ENCODE measurements at places on chromosomes 5 and 9.

DNA sequence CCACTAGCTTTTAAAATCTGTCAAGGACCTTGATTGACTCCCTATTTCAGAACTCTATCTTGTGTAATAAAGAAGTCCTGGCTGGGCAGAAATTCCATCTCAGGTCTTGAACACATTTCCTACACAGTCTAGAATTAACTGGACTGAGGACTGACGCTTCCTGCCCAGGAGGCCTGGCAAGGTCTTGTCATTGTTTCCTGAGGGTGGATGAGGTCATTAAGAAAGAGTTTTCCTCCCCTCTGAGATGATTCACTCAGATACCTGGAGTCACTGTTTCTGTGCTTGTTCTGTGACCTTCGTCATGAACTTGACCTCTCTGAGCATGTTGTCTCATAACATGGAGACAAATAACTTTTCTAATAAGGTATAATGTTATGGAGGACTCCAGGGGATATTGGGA lies 10.0 kb downstream of the MTAP start:
- no peak for DNase-seq

DNA sequence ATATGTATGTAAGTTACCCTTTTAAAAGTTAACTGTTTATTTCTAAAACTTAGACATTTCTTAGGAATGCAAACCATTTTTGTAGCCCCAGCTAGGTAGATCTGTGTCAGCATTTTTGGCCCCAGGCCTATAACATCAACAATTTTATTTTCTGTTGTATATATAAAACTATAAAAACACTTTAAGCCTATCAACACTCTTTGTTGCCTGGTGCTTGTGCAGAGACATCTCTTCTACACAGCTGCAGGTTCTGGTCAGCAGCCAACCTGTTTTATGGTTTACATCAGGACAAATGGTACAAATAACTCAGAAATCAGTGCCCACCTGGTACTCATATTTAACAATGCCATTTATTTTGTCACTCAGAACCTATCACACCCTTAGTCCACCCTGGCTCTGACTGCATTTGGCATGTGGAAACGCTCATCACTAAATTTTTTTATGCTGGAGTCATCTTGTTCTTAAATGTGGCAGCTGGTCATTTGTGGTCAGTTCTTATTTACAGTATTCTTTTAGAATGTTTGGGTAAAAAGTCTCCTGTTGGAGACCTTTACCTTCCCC lies 173.4 kb downstream of the DNAH5 start:
- DNase-seq, result no peak

DNA sequence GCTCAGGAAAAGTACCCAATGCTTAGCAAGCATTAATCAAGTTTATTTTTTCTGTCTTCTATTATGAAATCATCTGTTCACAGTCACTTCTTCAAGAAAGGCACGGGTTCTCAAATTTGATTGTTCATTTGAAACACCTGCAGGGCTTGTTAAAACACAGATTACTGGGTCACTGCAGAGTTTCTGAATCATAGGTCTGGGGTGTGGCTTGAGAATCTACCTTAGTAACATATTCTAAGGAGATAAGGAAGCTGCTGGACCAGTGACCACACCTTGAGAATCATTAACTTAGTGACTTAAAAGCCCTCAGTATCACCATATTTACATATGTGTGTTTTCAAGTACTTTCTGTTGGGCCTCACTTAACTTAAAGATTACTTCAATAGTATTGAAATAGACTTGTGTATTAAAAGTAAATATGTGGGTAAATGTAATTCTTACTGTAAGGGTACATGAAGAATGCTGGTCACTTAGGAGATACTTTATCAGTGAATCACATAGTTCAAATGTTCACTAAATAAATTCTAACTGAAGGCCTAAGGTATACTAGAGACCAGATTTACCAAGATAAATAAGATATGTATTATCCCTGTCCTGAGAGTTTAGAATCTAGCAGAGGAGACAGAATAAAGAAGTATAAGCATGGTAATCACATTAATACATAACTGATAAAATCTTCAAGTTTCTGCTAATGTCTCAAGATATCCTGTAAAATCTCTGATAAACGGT lies 1342.1 kb upstream of the C9orf72 start:
- DNase-seq, result no peak

DNA sequence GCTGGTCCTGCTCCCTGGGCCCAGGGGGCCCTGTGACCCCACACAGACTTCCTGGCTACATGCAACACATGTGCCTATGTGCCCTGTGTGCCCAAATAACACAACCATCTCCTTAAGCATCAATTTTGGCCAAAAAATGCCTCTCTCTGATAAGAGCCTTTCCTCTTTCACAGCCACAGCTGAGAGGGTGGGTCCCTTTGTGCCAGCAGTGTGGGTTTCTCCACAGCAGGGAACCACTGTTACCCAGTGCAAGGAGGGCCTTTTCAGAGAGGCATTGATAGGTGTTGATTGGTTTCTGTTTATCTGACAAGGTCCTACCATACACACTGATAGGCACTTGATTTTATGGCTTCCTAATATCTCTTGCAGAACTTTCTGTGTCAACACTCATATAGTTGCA lies 42.7 kb downstream of the SYK start:
- no peak for DNase-seq

- DNase-seq, result no peak
Measured at GRCh38 chr9:115223471-115223870, 105.5 kb upstream of the TNC start.

- DNase-seq, result no peak
Measured at GRCh38 chr9:81621785-81622259, 67.5 kb downstream of the TLE1 start.

GRCh38 chr5:150263375-150263775 lies 26.2 kb downstream of the CAMK2A start:
- no peak for DNase-seq

GRCh38 chr5:62029303-62029702 lies 276.7 kb upstream of the KIF2A start:
- DNase-seq, result no peak

- no peak for DNase-seq
Measured at GRCh38 chr5:98309785-98310598, 463.5 kb upstream of the RGMB start.

- no peak for DNase-seq
Measured at GRCh38 chr9:2691626-2692025, 25.7 kb upstream of the KCNV2 start.

DNA sequence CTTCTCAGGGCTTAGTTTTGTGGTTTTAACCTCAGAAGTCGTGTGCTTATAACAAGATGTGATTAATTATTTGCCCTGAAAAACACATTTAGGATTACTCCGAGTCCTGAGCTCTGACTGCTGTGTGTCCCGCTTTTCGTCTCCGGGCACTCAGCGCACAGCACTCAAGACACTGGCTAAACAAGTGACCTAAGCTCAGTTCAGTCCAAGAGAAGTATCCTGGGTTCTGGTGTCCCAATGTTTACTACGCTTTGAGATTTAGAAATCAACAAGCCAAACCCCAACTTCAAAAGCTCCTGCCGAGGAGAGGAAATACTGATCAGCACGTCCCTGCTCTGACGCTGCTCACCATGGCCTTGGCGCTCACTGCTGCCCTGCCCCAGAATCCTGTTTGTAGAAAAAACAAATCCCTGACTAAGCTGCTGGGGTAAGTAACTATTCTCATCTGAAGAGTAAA lies 53.2 kb downstream of the IPPK start:
- DNase-seq, result no peak

GRCh38 chr5:177233206-177233605 lies 70.3 kb downstream of the RAB24 start:
- DNase-seq, result no peak

- no peak for DNase-seq
Measured at GRCh38 chr5:96146675-96147074, 185.0 kb upstream of the ELL2 start.

DNA sequence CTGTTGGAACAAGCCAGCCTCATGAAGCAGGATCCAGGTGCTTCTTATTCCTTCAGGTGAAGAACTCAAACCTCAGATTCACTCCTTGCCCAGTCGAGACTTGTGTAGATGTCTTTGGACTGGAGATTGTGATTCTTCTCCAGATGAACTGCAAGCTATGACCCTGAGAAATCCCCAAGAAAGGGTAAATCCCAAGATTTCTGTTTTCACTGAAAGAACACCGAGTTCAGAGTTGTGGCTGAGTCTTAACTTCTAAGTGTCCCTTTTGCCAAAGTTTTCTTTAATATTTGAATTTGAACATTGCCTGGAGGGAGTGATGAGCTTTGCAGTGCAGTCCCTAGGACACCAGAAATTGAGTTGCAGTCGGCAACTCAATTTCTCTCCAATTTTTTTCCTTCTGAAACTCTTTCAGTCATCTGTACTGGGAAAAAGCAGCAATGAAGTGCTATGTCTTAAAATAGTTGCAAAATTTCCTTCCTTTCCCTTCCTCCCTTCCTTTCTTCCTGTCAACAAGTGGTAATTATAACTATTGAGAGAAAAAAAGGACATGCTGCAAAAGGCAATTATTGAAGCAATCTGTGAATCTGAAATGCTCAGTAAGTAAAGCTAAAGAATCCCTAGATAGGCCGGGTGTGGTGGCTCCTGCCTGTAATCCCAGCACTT lies 56.1 kb downstream of the ANKRD55 start:
- DNase-seq, result no peak

DNA sequence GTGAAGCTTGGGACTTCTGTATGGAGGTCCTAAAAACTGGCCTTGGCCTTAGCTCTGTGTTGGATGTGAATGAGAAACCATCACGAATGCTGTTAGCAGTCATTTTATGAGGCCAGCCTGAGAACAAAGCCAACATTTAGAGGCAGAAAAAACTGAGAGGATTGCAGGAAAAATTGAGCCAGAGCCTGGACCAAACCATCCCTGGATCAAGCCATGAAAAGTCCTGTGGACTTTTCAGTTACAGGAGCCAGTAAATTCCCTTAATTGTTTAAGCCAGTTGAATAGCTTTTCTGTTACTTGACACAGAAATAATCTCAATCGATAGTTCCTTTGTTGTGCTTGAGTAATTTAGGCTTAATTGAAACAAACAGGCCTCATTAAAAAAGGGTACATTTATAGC lies 42.6 kb upstream of the SPATA31D4 start:
- no peak for DNase-seq

GRCh38 chr9:5536684-5537083 lies 26.4 kb downstream of the PDCD1LG2 start:
- no peak for DNase-seq

- DNase-seq, result no peak
Measured at GRCh38 chr5:96852759-96853158, 23.5 kb upstream of the ERAP2 start.

DNA sequence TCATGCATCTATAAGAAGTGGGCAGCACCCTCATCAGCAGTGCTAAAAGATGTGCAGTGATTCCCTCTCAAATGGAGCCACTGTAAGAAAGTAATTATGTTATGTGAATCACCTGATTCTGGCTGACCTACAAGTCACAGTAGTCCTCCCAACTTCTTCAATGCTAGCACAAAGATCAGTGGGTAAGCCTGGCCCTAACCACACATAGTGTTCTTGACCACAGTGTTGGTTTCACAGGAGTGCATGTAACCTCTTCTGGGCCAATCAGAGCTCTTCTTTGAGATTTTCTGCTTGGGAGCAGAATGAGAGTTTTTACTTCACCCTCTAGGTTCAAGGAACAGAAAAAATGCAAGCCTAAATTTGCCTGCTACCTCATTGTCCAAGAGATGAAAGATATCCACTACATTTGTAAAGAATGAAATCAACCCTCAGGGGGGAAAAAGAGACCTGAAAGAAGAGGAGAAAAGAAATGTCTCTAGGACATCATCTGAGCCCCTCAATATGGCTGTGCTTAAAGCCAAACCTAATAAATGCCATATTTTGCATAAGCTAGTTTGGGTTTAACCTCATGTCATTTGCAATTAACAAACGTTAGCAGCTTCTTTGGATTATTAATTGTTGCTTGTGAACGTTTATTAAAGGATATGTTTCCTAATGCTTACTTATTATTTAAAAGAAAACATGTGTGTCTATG lies 65.3 kb upstream of the ADRB2 start:
- no peak for DNase-seq

- DNase-seq, result no peak
Measured at GRCh38 chr9:125479846-125480615, 218.4 kb downstream of the GAPVD1 start.

GRCh38 chr9:123378025-123378424 lies 22.0 kb downstream of the CRB2 start:
- DNase-seq, result no peak

GRCh38 chr9:5853617-5854016 lies 20.7 kb upstream of the ERMP1 start:
- no peak for DNase-seq

DNA sequence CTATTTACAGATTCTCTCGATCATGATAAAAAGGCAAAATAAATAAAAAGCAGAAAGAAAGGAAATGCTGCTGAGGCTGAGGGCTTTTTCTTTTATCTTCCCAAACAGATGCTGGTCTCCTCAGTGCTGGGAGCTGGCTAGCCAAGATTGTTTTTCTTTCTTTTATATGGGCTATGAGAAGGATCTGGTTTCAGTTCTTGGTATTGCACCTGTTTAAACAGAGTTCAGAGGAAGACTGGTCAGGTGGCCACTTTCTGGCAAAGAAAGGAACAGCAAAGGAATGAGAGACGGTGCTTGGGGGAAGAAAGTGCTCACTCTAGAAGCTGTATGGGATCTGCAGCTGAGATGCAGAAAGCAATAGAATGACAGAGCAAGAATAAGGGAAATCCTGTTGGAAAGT lies 88.9 kb downstream of the SLF1 start:
- DNase-seq, result no peak

DNA sequence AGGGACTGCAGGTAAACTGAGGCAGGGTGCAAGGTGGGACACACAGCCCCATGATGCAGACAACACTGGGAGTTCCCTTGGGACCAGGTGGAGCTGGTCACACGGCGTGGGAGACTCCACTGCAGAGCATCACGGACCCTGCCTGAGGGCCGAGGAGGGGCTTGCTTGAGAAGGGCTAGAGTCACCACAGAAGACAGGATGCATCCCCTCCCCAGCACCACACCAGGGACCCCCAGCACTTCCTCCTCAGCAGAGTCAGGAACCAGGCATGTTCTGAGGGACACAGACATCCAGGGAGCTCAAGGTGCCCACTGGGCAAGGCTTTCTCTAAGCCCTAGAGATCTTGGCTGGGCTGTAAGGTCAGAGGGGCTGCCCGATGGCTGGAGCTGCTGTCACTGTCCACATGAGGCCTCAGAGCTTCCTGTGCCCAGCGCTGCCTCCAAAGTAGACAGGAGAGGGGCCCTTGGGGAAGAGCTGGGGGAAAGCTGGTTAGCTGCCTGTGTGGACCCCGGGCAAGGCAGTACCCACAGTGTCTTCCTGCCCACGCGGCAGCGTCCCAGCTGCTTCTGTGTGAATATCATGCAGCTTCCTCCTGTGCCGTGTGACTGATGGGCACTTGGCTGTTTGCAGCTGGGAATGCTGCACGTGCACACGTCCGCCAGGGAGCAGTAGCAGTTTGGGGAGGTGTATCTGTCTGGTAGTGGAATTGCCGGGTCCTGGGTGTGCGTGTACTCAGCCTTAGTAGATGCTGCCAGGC lies 176.6 kb downstream of the CACNA1B start:
- no peak for DNase-seq

DNA sequence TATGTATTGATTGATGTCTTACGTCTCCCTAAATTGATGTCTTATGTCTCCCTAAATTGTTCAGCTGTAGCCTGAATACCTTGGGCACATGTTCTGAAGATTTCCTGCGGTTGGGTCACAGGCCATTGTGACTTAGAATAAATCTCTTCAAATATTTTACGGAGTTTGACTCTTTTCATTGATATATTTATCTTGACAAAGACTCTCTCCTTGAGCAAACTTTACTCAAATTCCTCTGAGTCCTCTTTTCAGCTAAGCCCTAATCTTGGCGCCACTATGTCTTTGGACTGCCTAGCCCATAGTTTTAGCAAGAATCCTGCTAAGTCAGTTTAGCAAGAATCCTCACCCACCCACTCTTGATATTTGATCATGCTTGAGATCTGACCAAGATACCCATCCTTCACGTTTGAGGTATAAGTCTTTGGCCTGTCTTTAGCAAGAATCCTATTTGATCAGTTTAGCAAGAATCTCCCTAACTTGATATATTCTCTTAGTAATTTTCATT lies 35.3 kb upstream of the FBXL17 start:
- no peak for DNase-seq

Data from stimulated activated CD8-positive, alpha-beta memory T cell treated with anti-CD3 and anti-CD28 coated beads, Interleukin-7, amount 100 ng/mL, for 1 hour (primary cell).